NCI-H460 (cell line): ENCODE measurements at places on chromosomes 16 and 17. TPM values are rescaled to one million over a fixed set of nuclear protein-coding genes. Genes with fewer than 3 reads are reported as not detected.

DNA sequence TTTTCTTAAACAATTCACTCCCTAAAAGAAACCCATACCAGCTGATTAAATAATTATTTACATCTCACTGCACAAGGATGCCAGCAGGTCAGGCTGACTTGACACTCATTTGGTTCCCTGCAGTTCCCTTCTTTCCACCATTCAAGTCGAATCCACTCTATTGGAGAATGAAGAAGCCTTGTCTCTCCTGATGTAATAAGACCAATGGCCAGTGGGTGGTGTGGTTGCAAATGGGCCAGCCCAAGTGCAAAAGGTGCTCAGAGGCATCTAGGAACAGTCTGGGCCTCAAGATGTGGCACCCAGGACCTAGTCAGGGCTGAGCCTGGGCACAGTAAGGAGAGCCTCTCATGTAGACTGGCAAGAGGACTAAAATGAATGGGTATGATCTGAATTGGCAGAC, 9.3 kb downstream of the C16orf78 start:
- peak; percentile 1 for DNase-seq

Gene KCNG4
- total RNA-seq = 0.02 TPM in 1 of 2 replicates, not detected in the other

DNA sequence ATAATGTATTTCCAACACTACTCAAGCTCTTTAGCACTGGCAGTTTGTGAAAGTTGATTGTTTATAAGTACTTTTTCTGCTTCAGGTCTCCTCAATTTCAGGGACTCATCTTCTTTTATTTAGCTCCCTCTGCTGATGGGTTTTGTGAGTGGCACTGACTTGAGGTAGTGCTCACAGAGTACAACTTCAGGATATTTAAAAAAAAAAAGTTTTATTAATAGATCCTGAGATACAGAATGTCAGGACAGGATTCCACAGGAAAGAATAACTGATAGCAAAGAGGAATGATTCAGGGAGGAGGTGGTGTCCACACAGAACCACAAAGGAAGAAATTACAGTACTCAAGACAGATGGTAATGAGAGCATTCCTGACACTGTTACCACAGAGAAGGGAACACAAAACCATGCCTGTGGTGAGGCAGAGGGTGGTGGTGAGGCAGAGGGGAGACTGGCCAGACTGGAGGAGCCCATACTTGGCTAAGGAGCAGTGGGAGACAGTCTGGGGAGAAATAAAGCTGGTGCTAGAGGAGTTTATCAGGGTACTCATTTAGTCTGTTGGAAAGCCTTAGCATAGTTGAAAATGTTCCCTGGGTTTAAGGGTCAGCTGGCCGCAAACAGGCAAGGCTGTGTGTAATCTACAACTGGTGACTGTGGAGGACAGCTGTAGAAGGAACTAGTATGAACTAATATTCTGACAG, 63.7 kb downstream of the SPAG9 start:
- DNase-seq = peak; percentile 52

Gene FBXL20
- total RNA-seq = 10.5 and 10.9 TPM in 2 replicates

- DNase-seq = no peak
Measured at GRCh38 chr17:65763786-65764185, 202.3 kb upstream of the AXIN2 start.

DNA sequence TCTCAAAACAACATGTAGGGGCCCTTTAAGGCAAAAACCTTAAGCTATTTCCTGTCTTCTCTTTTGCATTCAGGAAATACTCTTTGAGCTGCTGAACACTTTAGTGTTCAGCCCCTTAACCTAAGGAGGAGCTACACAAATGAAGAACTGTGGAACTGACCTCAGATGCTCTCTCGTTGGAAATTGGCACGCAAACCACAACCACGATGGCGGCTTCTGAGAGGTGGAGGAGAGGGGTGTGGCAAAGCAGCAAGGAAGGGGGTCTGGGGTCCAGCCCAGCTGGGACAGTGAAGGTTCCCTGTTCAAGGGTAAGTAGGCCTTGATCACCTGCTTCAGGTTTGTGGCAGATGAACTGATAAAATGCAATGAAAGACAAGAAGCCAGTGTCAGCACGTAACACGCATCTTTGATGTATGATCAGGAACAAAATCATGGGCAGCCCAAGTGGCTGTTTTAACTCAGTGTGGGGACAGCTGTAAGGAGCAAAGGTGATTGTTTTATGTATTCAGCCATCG, 291.6 kb upstream of the TNRC6C start:
- DNase-seq = no peak

GRCh38 chr17:74852237-74853047, 7.2 kb downstream of the GRIN2C start:
- no peak for DNase-seq

- peak; percentile 9 for DNase-seq
Measured at GRCh38 chr16:85718682-85719081, 29.9 kb upstream of the GINS2 start.

- DNase-seq = no peak
Measured at GRCh38 chr17:4305224-4305623, 41.4 kb upstream of the ANKFY1 start.

Gene ZNF469
- 2.9 and 3.7 TPM in 2 replicates for total RNA-seq

GRCh38 chr17:65627891-65628643, 66.6 kb upstream of the AXIN2 start:
- peak; percentile 65 for DNase-seq

Gene CACNA1G
- total RNA-seq = 0.06 and 0.07 TPM in 2 replicates

DNA sequence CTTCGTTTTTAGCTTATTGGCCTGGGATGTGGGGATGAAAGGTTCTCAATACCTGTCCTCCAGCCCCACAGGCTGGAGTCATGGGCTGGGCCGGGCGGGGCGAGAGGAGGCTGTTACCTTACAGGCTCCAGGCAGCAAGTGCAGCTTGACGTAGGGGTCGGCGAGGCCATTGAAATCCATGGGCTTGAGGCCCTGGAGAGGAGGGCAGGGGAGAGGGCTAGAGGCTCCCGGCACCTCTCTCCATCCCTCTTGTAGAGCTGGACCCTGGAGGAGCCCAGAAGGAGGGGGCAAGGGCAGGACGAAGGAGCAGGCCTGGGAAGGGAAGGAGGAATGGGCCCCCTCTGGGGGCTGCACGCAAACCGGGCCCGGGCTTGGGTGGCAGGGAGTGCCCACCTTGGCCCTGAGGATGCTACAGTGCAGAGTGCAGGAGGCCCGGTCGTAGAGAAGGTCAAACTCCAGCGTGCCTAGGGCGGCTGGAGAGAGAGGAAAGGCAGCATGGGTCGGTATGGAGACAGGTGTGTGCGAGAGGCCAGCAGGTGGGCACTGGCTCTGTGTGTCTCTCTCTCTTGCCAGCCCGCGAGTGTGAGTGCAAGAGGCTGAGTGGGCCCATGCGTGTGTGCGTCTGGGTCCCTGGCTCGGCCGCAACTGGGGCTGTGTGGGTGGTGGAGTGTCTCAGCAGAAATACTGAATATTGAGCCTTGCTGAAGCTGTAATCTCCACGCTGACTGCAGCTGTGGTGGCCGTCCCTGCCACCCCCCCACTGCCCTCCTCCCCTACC, 1.6 kb downstream of the DOC2A start:
- no peak for DNase-seq

Gene TSNAXIP1
- total RNA-seq = 0.45 TPM in 1 of 2 replicates, not detected in the other

DNA sequence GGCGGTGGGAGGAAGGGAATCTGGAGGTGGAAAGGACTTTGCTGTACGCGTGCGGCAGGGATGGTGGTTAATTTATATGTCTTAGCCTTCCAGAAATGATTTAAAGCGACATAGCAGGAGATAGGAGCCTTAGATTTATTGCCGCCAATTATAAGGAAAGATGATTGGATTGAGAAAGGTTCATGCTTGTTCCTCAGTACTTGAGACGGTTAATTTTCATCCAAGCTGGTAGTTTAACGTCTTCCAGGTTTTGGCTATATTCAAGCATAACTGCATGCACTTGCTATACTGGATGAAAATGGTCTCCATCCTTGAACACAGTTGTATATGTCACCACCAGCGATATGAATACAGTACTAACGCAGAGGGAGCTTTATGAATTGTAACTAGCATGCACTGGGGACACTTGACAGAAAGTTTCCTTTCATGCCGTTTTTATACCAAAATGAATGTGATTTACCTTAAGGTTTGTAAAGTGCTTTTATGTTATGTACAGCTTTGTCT, 610 bp upstream of the PEX12 start:
- no peak for DNase-seq

GRCh38 chr16:80023865-80024264, 423.3 kb upstream of the MAF start:
- no peak for DNase-seq
